ENCODE measurements at places on chromosomes 7 and 10.
A peak's percentile ranks its signal among the peaks of the same experiment; 100 is the strongest.

DNA sequence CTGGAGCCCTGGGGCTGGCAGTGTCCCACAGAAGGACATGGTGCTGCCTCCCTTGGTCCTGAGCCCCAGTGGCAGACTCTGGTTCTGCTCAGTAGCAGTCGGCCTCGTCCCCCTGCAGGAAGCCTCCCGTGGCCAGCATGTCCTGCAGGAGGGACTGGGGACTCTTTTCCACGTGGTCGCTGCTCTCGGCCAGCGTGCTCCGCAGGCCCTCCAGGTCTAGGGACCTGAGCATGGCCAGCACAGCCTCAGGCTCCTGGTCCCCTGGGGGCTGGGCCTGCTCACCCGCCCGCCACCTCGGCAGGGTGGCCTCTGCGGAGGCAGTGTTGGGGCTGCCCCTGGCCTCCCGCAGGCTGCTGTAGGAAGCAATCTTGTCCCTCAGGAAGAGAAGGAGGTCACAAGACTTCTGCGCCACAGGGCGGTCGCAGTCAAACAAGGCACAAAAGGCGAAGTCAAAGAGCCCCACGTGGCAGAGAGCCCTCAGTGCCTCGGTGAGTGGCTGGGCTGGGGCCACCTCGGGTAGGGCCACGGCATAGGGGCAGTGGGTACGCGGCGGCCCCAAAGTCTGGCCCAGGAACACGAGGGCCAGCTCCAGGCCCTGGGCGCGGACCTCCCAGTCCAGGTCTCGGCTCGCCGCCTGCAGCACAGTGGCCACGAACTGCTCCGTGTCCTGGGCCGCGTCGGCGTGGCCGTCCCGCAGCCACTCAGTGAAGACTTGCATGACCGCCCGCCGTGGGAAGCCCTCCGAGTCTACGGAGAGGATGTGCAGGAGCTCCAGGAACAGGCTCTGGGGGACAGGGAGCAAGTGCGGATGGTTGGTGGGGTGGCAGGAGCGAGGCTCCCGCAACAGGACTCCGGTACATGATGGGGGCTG lies 17.1 kb downstream of the BRAT1 start:
- no peak for DNase-seq

GRCh38 chr10:24501056-24501711 lies 222.5 kb downstream of the ARHGAP21 start:
- no peak for DNase-seq

DNA sequence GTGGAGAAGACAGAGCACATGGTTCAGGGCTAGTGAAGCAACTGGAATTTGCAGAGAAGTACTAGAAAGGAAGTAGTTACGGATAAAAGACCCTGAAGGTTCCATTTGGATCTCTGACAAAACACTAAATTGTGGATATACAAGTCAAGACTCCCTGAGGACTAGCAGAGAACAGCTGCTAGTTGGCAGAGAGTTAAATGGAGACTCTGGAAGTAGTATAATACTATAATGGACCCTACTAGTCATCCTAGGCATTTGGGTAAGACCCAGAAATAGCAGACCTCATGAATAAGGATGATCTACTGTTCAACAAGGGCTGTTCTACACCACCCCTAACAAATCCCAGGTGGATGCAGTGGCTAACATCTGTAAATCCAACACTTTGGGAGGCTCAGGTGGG lies 19.1 kb downstream of the MCMBP start:
- no peak for DNase-seq

- DNase-seq: no peak
These were observed 803.0 kb downstream of the GRM8 start for GRCh38 chr7:126449611-126450268.

GRCh38 chr7:124856299-124856888 lies 73.2 kb downstream of the POT1 start:
- DNase-seq: peak; percentile 28

- no peak for DNase-seq
These were observed 490 bp downstream of the TNS3 start for GRCh38 chr7:47581438-47581803.

DNA sequence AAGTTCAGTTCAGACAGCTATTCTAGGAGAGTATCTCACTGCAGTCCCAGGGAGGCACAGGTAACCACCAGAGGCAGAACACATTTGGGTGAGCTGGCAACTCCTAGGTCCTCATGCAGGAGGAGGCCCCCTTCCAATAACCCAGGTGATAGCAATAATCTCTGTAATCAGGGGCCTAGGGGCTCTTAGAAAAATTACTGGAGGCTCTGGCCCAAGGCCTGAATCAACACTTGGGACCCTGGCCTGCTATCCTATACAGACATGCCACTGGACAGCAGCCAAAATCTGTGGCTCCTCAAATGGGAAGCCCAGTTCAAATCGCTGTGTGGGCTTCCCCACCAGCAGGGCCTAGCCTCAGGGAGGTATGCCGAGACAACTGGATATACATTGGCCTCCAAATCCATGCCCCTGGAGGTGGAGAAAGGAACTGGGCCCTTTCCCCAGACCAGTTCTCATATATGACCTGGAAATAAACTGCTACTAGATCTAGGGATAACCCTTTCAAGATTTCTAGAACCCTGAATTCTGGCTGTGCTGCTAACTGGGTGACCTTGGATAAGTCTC lies 1.6 kb downstream of the AVPI1 start:
- DNase-seq: peak; percentile 3

GRCh38 chr7:50774319-50774718 lies 8.4 kb downstream of the GRB10 start:
- DNase-seq: no peak

Data from AML-193 (cell line).